ENCODE measurements at places on chromosomes 4 and X.

- DNase-seq = no peak
These were observed 53.3 kb upstream of the LNX1 start for GRCh38 chr4:53644607-53645006.

GRCh38 chr4:16070203-16070602 lies 13.6 kb downstream of the PROM1 start:
- no peak for DNase-seq

GRCh38 chrX:12034741-12035140 lies 103.5 kb upstream of the FRMPD4 start:
- no peak for DNase-seq

DNA sequence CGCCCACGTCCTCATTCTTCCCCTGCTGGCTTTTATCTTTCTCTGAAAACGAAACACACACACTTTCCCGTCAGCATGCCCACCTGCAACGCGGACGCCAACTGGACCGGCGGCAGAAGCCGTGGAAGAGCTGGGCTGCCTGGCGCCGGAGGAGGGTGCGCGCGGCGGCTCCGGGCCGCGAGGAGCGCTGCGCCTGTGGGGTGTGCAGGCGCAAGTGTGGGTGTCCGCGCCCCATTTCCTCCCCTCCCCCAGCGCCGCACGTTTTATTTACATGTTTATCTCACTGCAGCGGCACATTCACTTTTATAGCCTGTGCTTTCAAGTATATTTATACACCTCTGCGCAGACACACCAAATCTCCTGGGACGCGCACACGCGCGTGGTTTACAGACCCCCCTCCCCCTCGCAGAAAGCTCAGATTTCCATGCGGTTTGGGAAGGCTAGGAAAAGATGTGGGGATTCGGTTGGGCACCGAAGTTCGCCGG lies 1.5 kb downstream of the PITX2 start:
- DNase-seq = no peak

DNA sequence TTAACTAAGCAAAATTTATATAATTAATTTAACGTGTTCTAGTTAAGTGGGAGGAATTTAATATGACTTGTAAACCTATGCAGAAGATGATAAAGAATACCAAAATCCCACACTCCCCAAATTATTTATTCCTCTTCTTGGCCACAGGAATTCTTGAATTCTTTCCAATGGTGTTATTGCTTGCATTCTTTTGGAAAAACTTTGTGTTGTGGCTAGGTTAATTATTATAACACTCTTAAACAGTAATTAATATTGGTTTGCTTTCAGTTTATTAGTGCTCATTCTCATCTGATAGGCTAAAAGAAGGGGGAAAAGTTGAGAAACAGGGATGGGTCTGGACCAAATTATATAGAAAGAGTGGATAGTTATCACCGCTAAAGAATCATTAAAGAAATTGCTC lies 141.5 kb upstream of the PABPC4L start:
- DNase-seq = no peak

DNA sequence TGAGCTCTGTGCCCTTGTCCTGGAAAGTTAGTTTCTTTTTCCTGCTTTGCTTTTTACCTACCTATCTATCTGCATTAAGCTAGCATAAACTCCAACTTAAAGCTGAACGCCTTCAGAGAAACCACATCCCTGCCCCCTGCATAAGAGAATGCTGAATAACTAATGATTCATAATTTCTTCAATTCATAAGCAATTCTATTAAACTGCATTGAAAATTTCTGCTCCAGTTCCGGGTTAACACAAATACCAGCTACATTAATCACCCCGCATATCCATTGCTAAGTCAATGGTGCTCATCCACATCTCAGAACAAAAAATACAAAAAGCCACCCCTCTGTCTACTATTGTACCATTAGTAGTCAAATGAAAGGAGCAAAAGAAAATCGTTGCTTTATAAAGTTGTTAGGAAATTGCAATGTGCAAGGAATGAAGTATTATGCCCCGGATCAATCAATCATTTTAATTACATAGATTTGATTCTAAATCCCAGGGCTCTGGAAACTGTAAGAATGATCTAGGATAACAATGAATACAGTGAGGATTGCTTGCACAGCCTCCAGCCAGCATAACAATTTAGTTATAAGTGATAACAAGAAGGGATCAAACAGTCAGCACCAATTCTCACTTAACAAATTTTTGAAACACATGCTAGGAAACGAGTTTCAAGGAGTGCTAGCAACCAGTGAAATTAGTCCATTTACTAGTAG lies 106.8 kb downstream of the ELOVL6 start:
- no peak for DNase-seq

GRCh38 chrX:137651647-137652046 lies 85.7 kb downstream of the ZIC3 start:
- DNase-seq = no peak

- DNase-seq = no peak
These were observed 48.2 kb downstream of the EVC2 start for GRCh38 chr4:5660185-5660584.

- no peak for DNase-seq
These were observed 219.1 kb downstream of the NR3C2 start for GRCh38 chr4:148222991-148223660.

DNA sequence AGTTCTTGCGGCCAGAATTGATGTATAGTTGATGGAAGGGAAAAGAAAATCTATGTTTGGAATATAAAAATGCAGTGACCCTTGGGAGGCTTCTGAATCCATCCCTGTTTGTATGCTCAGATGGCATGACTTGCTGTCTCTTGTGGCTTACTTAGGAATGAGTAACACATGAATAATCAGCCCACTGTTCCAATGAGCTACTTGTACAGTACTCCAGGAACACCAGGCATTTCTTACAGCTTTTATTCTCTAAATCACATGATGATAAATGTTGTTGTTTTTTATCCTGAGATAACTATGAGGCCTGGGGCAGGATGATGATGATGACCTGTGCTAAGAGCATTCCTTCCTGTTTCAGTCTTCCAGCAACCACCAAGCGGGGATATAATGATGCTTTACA lies 18.9 kb downstream of the TMPRSS11E start:
- no peak for DNase-seq

DNA sequence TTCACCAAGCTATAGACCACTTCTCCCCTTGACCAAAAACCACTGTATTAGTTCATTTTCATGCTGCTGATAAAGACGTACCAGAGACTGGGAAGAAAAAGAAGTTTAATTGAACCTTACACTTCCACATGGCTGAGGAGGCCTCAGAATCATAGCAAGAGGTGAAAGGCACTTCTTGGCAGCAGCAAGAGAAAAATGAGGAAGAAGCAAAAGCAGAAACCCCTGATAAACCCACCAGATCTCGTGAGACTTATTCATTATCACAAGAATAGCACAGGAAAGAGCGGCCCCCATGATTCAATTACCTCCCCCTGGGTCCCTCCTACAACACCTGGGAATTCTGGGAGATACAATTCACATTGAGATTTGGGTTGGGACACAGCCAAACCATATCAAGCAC lies 97.8 kb downstream of the DOCK11 start:
- no peak for DNase-seq

DNA sequence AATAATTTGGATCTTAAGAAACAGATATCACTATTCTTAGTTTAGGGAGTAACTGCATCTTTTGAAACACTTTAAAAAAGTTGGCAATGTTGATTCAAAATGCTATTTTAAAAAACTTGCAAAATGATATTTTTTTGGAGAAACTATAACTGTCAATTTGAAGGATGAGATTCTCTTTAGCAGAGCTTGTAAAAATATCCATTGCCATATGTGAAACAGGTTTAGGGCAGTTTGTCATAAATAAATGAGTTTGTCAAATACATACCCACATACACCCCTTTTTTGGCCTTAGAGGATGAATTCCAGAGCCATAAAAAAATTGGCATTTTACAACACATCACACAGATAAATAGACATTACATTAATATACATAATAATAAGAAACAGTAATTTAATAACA lies 174.6 kb downstream of the BMPR1B start:
- DNase-seq = no peak
